Gastrocnemius medialis (tissue), 4 donors: ENCODE measurements at places on chromosomes 13 and 19. TPM values are rescaled to one million over a fixed set of nuclear protein-coding genes. Genes with fewer than 3 reads are reported as not detected.

- DNase-seq: no peak
Observed at GRCh38 chr19:19464339-19465098, 50.8 kb downstream of the TSSK6 start.

- no peak for DNase-seq
Observed at GRCh38 chr19:4690361-4690760, 20.2 kb upstream of the MYDGF start.

The CGB1 gene
- not detected for total RNA-seq

The FFAR2 gene
- total RNA-seq: not detected

The SAMD1 gene
- 71.8 TPM for total RNA-seq

GRCh38 chr19:15913384-15913783, 15.5 kb upstream of the CYP4F2 start:
- DNase-seq: no peak

DNA sequence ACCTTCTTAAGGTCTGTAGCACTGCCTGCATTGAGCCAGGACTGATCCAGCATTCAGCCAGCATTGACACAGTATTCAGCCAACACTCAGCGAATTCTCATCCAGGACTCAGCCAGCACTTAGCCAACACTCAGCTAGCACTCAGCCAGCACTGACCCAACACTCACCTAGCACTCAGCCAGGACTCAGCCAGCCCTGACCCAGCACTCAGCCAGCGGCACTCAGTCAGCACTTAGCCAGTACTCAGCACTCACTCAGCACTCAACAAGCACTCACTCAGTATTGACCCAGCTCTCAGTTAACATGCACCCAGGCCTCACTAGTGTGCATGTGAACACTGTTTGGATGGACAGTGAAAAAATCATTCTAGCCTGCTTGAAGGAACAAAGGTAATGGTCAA, 55.0 kb downstream of the TSHZ3 start:
- DNase-seq: no peak

The DHDH gene
- not detected for total RNA-seq

- DNase-seq: no peak
Observed at GRCh38 chr13:93982179-93982918, 497.1 kb downstream of the DCT start.

GRCh38 chr13:34620862-34621261, 321.2 kb upstream of the NBEA start:
- no peak for DNase-seq

DNA sequence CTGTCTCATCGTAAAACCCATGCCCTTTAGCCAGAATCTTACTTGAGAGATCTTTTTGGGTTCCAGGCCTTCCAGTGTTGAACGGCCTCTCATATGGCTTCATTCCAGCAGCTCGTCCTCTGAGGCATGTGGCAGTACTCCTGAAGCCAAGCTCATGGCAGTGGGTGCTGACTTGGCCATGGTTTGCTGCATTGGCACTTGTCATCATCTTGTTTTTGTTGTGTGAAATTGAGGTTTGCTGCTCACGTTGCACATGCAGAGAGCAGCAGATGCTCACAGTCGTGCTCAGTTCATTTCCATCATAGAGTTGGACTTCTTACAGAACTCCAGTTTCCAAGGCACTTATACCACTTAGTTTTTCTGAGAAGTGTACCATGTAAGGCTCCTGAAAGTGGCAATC, 14.9 kb downstream of the TEX29 start:
- DNase-seq: no peak
